ENCODE measurements at places on chromosomes 1 and 21.

GRCh38 chr1:203173566-203173965 lies 2.1 kb downstream of the MYBPH start:
- no peak for DNase-seq

- DNase-seq, result no peak
Observed at GRCh38 chr1:10444795-10445397, 4.9 kb upstream of the CORT start.

DNA sequence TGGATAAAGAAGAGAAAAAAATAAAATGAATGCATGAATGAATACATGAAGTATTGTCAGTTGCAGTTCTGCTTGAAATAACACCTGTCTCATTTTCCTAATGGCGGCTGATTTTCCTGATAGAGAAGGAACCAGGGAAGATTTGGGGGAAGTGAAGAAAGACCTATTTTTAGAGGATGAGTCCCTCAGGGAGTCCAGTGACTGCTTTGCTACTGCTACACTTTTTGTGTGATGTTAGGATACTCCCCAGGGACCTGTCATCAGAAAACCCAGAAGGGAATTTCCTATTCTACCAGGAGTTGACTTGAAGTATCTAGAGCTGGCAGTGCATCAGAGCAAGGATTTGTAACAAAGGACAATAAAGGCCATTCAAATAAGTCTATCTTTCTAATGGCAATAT lies 114.8 kb downstream of the MAB21L3 start:
- DNase-seq, result no peak

DNA sequence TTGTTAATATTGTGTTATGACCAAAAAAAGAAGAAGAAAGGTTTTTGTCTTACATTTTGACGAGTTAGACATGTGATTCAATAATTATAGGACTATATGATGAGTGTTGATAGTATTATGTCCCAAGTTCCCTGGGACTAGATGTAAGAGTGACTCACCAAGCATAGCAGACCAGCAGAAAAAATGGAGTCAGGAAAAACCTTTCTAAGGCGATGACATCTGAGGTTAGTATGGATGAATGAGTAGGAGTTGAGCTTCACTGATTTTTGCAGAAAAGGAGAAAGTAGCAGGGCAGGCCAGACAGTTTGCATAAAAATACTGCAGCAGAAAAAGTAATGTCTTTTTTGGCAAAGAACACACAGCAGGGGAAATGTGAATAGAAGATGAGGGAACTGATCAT lies 1041.3 kb upstream of the ADGRL4 start:
- no peak for DNase-seq

GRCh38 chr1:232904566-232904965 lies 45.8 kb upstream of the NTPCR start:
- no peak for DNase-seq

GRCh38 chr1:194056169-194056568 lies 869.8 kb upstream of the B3GALT2 start:
- no peak for DNase-seq

DNA sequence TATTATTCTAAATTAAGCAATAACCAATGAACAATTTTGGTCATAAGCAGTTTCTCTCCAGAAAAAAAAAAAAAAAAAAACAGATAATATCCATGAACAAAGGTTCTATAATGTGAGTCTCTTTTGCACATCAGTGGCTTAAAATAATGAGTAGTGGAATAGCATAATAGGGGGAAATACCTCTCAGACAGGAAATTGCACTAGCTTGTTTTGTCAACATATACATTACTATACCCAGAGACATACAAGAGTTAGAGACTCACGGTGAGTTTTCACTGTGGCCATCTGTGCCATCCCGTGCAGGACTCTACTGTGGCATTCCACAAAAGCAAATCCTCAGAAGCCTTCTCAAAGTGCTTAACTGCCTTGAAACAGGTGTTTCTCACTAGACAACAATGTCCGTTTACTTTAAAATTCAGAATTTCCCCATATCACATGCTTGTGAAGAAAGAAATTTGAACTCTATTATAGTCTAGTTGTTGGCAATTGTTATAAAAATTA lies 697.9 kb downstream of the USP25 start:
- DNase-seq, result no peak

DNA sequence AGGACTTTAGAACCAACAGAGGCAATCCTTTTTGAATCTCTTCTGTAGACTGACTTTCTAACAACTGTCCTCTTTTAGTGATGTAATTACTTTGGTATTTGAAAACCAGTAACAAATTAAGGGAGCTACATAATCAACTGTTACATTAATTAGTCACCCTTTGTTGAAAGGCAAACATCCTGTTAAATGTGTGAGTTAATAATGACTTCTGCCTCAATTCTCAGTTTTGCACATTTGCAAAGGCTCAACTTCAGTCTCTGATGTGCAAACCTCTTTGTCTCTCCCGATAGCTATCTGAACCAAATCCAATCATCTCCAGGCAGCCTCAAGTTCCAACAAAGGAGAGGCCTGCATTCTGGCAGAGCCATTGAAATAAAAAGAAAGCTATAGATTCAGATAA lies 135.4 kb upstream of the C8B start:
- no peak for DNase-seq

DNA sequence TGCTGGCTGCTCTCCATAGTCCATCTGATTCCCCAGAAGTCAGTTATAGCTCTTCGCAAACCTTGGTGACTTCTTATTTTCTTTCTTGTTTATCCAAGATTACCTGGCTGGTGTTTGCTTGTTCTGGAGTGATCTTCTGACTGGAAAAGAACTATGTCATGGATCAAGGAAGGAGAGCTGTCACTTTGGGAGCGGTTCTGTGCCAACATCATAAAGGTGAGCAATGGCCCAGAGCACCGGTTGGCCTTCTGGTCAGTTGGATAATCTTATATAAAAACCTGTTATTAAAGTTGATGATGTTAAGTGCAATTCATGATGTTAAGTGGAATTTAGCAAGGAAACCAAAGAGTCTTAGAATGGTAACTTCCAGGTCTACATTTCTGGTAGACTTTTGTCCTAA lies 672 bp downstream of the DHDDS start:
- no peak for DNase-seq

DNA sequence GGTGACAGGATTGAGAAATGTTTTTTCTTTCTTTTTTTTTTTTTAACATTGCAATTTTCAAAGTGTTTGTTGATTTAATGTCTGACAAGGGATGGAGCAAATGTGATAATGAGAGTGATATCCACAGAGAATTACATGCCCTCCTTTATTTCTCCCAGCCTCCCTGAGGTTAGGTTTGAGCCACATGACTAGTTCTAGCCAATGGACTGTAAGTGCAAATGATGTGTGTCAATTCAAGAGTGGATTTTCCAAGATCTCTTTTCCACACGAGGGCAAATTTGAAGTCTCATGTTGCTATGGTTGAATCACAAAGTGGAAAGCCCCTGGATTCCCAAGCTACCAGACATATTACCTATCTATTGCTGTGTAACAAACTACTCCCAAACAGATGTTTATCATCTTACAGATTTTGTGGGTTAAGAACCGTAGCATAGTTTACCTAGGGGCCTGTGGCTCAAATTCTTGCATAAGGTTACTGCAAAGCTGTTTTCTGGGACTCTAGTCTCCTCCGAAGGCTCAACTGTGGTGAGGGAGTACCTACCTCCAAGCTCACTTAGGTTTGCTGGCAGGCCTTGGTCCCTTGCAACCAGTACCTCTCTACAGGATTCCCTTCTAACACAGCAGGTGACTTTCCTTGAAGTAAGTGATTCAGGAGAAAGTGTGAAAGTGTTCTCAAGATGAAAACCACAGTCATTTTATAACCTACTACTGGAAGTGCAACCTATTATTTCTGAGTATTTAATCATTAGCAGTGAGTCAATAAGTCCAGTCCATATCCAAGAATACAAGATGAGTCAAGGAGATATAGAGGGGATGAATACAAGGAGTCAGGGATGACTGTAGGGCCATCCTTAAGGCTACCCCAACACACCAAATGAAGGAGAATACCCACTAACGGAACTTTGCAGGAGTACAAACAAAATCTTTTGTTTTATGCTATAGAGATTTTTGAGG lies 533.6 kb downstream of the PTPRC start:
- DNase-seq, result no peak

- no peak for DNase-seq
Observed at GRCh38 chr1:230427094-230427876, 1.2 kb upstream of the PGBD5 start.

DNA sequence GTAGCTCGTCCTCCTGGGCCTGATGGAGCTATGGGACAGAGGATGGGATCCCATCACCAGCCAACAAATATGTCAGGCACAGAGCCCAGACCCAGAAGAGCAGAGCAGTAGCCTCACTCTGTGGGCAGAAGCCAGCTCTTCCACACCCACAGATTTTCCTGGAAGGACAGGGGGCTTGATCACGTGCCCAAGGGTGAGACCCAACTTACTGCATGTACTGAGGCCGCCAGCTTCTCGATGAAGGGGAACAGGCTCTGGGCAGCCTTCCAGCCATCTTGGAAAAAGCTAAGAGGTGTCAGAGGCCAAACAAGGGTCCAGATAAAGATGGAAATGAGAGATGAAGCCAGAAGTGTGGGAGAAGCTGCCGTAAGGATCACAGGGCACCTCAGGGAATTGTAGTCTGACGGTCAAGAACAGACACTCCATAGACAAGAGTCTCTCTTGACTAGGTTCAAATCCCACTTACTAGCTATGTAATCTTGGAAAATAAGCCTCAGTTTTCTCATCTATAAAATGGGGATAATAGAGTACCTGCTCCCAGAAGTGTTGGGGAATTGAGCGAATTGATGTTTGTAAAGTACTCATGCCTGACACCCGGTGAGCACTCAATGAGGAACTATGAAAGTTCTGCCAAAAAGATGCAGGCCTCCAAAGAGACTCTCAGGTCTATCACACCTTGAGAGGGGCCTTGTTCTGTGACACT lies 17.0 kb upstream of the TCEA3 start:
- DNase-seq, result no peak

DNA sequence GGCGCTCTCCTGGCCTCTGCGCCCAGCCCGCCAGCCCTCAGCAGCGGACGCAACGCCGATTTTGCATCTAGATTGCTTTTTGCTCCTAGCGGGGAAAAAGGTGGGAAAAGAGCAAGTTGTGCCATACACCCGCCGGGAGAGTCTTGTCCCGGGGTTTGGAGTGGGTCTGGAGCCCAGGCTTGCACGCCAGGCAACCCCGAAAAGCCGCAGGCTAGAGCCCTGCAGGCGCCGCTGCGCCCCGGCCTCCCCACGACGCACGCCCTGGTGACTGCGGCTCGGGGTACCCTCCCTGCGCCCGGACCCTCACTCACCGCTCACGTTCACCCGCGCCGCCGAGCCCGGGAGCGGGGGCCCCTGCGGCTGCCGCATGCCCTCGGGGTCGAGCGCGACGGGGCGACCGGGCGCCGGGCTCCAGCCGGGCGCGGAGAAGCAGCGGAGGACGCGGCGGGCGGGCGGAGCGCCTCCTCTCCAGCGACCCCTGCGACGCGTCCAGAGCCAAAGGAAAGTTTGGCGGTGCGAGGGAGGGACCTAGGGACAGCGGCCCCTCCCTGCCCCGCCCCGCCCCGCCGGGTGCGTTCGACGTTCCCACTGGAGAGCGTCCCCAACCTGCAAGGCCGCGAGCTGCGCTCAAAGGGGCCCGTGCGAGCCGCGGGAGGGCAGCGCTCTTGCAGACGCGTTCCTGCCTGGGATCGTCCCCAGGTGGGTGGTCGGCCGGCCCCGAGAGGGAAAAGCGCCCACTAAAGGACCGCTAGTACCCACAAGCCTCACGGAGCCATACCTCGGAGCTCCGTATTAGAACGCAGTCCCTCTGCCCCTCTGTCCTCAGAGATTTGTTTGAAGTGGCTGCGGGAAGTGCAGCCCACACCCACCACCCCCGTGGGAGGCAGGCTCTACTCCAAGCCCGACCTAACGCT lies at the start of gene LPAR3:
Gene LPAR3, minus strand, starts transcription at position 502 of the 914 bp plus-strand sequence. CDS start 27,086 bp downstream, outside the sequence.
- peak; percentile 16 for DNase-seq

DNA sequence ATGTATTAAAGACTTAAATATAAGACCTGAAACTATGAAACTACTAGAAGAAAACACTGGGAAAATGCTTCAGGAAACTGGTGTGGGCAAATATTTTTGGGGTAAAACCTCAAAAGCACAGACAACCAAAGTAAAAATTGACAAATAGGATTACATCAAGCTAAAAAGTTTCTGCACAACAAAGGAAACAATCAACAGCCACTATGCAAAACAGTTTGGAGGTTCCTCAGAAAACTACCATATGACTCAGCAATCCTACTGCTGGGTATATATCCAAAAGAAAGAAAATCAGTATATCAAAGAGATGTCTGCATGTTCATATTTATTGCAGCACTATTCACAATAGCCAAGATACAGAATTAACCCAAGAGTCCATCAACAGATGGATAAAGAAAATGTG lies 17.1 kb downstream of the TSHB start:
- DNase-seq, result no peak

DNA sequence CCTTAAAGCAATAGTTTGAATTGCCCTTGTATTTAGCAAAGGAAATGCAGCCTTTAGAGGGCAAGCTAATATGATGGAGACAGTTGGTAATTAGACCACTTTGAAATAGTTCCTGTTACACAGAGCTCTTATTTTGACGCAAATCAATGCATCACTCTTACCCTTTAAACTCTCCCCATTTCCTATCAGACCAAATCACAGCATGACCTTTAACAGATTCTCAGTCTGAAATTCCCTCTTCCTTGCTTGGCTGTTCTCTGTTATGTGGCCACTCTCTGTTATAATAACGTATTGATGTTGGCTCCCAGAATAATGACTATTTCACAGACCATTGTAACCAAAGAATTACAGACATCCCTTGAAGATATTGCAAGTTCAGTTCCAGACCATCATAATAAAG lies 66.9 kb upstream of the NGF start:
- DNase-seq, result no peak

DNA sequence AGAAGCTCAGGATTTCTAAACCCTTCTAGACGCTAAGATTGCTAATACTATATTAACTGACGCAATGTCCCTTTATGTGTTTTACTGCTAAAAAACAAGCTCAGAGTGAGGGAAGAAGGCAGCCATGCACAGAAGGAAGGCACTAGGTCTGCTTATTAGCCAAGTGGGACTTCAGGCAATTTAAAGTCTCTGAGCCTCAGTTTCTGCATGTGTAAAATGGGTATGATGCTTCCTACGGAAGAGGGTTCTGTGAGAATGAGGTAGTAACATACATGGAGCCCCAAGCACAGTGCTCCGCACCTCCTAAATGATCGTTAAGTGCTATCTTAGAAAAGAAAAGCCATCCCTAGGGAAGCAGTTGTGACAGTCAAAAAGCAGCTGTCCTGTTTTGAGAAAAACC lies 16.9 kb downstream of the MIS18A start:
- DNase-seq, result no peak

DNA sequence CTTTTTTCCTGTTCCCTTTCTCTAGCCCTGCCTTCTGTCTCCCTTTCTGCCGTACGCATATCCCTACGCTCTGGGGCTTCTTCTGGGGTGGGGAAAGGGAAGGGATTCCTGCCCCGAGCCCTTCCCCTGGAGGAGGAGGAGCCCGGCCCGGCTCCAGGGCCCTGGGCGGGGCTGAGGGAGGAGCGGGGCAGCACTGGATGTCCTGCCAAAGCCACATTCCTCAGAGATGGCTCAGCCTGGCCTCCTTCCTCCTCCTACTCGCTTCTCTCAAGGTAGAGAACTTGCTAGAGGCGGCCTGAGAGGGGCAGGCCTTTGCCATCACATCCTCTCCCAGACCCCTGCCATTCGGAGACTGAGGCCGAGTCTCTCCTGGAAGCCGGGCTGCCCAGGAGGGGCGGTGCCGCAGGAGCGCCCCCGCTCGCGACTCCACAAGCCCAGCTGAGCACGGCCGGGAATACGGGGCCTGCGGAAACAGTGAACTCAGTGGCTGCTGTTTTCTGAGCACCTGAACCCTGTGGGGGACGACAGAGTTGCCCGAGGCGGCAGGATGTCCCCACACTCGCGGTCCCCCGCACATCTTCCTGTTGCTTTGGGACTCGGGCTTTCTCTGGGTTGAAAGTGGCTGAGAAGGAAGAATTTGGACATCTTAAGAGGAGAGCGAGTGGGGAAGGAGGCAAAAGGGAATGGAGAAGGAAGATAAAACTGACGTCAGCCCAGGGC lies 12.2 kb downstream of the ADAMTSL4 start:
- peak; percentile 51 for DNase-seq

Measured in activated CD4-positive, alpha-beta T cell treated with anti-CD3 and anti-CD28 coated beads, Interleukin-2, amount 50 U/mL, for 1 hour (primary cell).